ENCODE measurements at places on chromosomes 6 and 20. TPM values are rescaled to one million over a fixed set of nuclear protein-coding genes. Genes with fewer than 3 reads are reported as not detected.

NNAT gene
- 8.8 TPM for total RNA-seq

DNA sequence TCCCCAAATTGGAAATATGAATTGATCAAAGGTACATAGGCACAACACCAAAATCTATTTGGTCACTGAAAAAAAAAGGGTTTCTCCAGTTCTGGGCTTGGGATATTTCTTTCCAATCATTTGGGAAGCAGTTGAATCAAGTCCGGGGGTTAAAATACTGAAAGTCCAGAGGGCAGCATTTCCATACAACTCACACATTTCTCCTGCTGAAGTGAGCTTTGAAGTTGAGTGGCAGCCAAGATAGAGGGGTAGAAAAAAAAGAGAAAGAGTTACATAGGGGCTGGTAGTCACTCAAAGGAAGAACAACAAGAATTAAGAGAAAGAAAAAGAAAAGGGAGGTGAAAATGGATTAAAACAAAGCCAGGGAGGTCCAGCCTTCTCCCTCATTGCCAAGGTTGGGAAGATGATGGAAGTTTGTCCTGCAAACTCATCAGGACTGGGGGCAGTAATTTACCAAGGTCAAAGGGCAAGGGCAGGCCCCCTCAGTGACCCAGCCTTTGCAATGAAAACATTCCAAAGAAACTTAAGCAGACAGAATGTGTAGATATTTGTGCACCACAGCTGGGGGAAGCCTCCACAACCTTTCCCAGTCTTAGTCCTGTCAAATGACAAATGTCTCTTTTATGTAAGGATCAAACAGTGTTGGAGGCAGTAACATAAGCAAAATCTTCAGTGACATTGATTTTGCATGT, 525.3 kb upstream of the JARID2 start:
- no peak for ATAC-seq

GRCh38 chr6:92779746-92780145, 639.6 kb downstream of the EPHA7 start:
- no peak for ATAC-seq

GRCh38 chr6:84052204-84052882, 18.8 kb downstream of the MRAP2 start:
- peak; percentile 31 for ATAC-seq

- ATAC-seq = no peak
These were observed 150.4 kb upstream of the BMP5 start for GRCh38 chr6:56025795-56026194.

- no peak for ATAC-seq
These were observed 20.2 kb upstream of the NAA20 start for GRCh38 chr20:19996917-19997316.

DNA sequence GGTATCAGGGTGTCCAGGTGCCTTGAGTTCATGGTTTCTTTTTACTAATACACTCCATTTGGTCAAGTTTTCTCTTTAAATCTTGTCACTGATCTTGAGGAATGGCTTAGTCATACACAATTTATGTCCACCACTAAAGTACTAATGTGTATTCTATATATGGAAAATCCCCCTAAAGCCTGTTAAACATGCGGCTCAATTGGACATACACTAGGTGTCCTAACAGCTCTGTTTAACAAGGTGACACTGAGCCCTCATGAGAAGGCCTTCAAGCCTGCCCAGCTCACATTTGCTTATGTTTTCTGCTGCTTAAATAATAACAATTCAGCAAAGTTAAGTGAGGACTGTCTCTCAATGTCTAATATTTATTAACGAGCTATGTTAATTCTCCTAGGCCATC, 31.5 kb downstream of the PDE7B start:
- no peak for ATAC-seq

GRCh38 chr6:73713426-73714147, 17.6 kb downstream of the CD109 start:
- peak; percentile 46 for ATAC-seq

- no peak for ATAC-seq
These were observed 70.1 kb downstream of the CDC5L start for GRCh38 chr6:44457596-44457995.

RAMACL gene
- total RNA-seq = 1.2 TPM

FAXC gene
- total RNA-seq = 21.9 TPM

ZNF337 gene
- total RNA-seq = 19.9 TPM

DNA sequence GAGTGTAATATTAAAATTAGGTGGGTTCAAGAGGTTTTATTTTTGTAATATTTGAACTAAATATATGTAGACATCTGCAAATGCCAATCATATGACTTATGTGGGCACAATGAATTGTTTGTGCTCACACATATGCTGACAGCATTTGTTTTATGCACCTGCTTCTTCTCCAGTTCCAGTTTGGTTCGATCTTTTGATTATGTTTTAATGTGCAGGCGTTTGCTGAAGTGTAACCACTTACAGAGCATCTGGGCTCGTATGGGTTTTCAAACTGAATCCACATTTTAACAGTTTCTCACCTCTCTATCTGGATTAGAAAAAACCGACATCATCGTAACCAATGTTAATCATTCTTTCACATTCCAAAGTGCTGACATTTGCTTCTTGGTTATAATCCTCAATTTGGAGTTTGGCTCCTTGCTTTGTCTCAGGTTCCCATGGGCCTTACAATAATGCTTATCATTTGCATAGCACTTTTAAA, 129.1 kb upstream of the SPACA1 start:
- ATAC-seq = no peak

SYNE1 gene
- total RNA-seq = 268 TPM

- ATAC-seq = no peak
These were observed 121.5 kb downstream of the UST start for GRCh38 chr6:148868314-148868713.

GRCh38 chr6:119250036-119250435, 99.5 kb downstream of the MAN1A1 start:
- no peak for ATAC-seq

DNA sequence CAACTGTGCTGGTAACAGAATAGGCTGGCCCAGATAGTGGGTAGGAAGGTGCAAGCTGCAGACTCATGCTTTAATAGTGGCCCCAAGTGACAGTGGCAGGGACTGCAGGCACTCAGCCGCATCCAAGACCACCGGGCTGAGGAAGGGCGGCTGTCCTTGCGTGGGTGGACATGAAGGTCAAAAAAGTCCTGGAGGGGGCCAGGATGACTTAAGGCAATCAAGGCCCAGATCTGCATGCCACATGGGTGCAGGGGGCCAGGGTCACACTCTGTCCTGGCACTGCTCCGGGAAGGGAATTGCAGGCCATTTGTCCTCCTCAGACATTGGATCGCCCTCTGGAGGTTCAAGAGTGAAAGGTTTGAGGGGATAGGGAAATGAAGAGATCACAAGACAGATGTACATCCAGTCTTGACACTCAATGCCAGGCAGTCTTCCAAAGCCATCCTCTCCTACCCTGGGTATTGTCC, 10.4 kb upstream of the VNN2 start:
- ATAC-seq = peak; percentile 60

DNA sequence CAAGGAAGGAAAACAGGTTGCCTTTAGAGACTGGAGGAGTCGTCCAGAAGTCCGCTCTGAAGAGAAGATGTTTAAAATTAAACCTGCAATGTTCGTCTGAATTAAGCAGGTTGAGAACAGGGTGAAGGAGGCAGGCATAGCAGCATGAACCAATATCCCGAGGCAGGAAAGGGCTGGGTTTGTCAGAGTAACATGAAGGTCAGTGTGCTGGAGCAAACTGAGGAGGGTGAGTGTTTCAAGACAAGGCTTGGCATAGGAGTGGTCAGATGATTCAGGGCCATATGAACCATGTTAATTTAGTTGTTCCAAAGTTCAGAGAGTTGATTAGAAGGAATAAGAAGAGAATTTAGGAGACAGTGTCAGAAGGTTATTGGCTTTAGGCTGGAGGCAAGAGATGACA, 93.3 kb downstream of the UTRN start:
- no peak for ATAC-seq

PRDM13 gene
- not detected for total RNA-seq

DNA sequence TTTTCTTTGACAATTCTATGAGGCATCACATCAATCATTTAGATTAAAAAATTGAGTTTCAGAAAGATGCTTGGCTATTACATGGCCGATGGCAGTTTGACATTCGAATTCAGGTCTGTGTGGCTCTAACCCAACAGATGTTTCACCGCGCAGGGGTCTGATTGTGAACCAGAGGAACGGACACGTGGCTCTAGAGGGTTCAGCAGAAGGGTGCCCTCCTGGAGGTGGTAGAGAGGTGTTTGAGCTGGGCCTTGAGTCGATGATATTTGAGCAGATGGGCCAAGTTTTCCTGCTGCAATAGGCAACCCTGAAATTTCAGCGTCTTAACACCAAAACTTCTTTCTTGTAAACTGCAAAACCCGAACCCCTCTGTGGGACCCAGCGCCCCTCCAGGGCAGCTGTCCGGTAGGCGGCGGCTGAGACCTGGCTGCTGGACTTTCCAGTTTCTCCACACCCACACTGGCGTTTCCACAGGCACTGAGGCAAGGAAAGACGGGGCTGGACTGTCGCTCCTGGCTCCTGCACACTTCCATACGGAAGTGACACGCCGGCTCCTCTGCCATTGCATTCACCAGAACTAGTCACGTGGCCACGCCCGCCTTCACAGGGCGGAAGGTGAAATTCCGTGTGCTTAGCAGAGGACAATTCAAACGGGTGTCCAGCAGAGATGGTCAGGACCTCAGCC, 11.3 kb upstream of the AFDN start:
- ATAC-seq = no peak

- ATAC-seq = no peak
These were observed 95.5 kb downstream of the FOXC1 start for GRCh38 chr6:1705183-1705582.

DNA sequence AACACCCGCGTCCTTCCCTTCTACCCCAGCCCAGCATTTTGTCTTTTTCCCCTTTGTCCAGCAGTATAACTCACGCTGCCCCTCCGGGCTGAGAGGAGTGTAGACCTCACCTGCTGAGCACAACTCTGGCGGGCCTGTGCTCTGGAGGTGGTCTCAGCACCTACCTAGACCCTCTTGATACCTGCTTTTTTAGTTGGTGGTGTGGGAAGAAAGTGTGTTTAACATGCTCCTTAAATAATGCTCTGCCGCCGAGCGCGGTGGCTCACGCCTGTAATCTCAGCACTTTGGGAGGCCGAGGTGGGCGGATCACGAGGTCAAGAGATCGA, 1.4 kb upstream of the TRIM26 start:
- ATAC-seq = no peak

DNA sequence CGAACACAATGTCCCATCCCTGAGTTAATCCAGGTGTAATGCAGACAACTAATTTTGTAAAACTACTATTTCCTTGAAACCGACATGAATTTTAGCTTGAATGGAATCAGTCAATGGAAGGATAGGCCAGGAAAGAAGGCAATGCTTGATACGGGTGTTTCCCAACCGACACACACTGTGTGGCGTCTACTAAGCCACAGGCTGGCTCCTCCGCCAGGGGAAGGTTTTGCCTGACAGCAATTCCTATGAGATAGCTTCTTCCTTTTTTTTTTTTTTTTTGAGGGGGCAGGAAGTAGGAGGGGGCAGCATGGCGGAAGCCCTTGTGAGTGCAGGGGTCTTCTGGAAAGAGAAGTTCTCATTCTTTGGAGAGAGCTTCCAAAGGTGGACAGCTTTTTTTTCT, 12.0 kb upstream of the LAMA4 start:
- ATAC-seq = no peak

HSPA1L gene
- 1.9 TPM for total RNA-seq

NEURL2 gene
- 10.3 TPM for total RNA-seq

Measured in gastroesophageal sphincter (tissue), 4 donors.